ENCODE measurements at places on chromosomes 1 and 21.

- no peak overlapping the region for H3K4me3 ChIP-seq
- peak; percentile 100 for DNase-seq
- H3K4me1 ChIP-seq = peaks cover 2% of the 10 kb centered on the region
- no peak overlapping the region for H3K27ac ChIP-seq
Observed at GRCh38 chr1:21607549-21608529, 61.3 kb downstream of the RAP1GAP start.

GRCh38 chr1:245760301-245760700, 605.5 kb downstream of the KIF26B start:
- H3K4me3 ChIP-seq = no peak overlapping the region
- peaks cover 3% of the 10 kb centered on the region for H3K4me1 ChIP-seq

GRCh38 chr1:21337010-21337437, 46.8 kb upstream of the ECE1 start:
- H3K4me1 ChIP-seq = peaks cover 5% of the 10 kb centered on the region
- H3K36me3 ChIP-seq = no peaks in the 10 kb centered on the region
- H3K27me3 ChIP-seq = no peaks in the 10 kb centered on the region

GRCh38 chr1:1272341-1273208, 1.1 kb downstream of the UBE2J2 start:
- peak overlapping the region; percentile 88 for H3K4me3 ChIP-seq
- H3K27ac ChIP-seq = no peak overlapping the region
- no peaks in the 10 kb centered on the region for H3K27me3 ChIP-seq

DNA sequence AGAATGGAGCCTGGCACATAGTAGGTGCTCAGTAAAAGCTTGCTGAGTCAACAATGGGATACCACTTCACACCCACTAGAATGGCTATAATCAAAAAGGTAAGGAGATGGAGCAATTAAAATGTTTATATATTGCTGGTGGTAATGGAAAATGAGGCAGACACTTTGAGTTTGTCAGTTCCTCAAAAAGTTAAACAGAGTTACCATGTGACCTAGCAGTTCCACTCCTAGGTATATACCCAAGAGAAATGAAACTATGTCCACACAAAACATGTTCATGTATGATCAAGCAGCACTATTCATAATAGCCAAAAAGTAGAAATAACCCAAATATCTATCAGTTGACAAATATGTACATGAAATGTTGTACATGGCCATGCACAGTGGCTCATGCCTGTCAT, 74.8 kb upstream of the ECE1 start:
- no peak overlapping the region for H3K27ac ChIP-seq
- no peak overlapping the region for H3K4me3 ChIP-seq
- DNase-seq = no peak
- no peaks in the 10 kb centered on the region for H3K4me1 ChIP-seq

- H3K27me3 ChIP-seq = no peaks in the 10 kb centered on the region
- no peak overlapping the region for H3K4me3 ChIP-seq
- no peak for DNase-seq
- H3K4me1 ChIP-seq = no peaks in the 10 kb centered on the region
- no peaks in the 10 kb centered on the region for H3K36me3 ChIP-seq
Observed at GRCh38 chr1:59122527-59122926, 174.4 kb upstream of the FGGY start.

- no peaks in the 10 kb centered on the region for H3K27me3 ChIP-seq
- H3K4me3 ChIP-seq = no peak overlapping the region
- H3K4me1 ChIP-seq = no peaks in the 10 kb centered on the region
- no peaks in the 10 kb centered on the region for H3K36me3 ChIP-seq
Observed at GRCh38 chr1:199046618-199047017, 407.8 kb downstream of the PTPRC start.

- peaks cover 1% of the 10 kb centered on the region for H3K27me3 ChIP-seq
- H3K4me1 ChIP-seq = no peaks in the 10 kb centered on the region
- no peak overlapping the region for H3K4me3 ChIP-seq
- DNase-seq = no peak
- H3K27ac ChIP-seq = no peak overlapping the region
- H3K36me3 ChIP-seq = peaks cover 6% of the 10 kb centered on the region
Observed at GRCh38 chr1:84236256-84236655, 65.3 kb upstream of the SAMD13 start.

DNA sequence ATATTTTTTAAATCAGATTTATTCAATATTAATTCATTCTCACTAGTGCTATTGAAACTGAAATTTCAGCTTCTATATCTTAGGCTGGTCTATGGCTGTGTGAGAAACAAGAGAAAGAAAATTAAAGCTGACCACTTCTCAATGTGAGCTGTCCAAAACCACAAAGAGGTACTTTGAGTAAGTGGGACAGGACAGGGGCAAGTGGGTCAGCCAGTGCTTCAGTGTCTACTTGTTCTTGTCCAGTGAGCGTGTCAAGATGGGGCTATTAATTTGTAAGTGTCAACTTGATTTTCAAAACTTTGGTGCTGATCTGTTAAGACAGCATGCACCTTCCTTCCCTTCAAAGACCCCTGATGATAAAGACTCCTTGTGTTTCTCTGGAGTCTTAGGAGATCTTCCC, 533.9 kb downstream of the PLPP3 start:
- H3K27me3 ChIP-seq = no peaks in the 10 kb centered on the region
- no peaks in the 10 kb centered on the region for H3K4me1 ChIP-seq
- DNase-seq = no peak
- no peak overlapping the region for H3K27ac ChIP-seq

GRCh38 chr1:64502083-64502482, 32.2 kb downstream of the CACHD1 start:
- H3K4me1 ChIP-seq = peaks cover 27% of the 10 kb centered on the region
- no peak overlapping the region for H3K4me3 ChIP-seq
- DNase-seq = no peak
- H3K36me3 ChIP-seq = peaks cover 6% of the 10 kb centered on the region

DNA sequence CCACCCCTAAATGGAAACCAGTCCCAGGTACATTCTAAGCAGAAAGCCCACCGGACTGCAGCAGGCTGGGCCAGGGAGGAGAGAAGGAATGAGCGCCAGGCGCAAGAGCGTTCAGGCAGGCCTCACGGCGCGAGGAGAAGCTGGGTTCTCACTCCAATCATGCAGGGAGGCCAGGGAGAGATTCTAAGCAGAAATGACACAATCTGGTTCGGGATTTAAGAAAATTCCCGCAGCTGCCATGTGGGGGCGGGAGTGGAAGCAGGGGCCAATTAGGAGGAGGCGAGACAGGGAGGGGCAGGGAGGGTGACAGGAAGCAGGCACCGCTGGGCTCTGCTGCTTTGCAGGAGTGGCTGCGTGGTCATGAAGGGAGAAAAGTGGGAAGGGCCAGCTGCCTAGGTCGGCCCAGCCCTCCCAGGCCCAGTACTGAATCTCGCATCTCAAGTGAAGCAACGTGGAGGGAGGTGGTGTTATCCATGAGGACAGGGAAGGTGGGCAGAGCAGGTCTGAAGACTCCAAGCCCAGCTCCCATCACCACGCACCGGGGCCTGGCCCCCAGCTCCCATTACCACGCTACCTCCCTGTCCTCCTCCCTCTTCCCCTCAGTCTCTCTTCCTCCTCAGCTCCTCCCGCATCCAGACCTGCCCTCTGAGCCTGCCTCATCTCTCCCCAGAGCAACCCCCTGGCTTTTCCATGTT, 11.8 kb downstream of the NPHP4 start:
- no peaks in the 10 kb centered on the region for H3K36me3 ChIP-seq
- H3K27ac ChIP-seq = no peak overlapping the region
- DNase-seq = peak; percentile 66
- H3K27me3 ChIP-seq = no peaks in the 10 kb centered on the region
- peak overlapping the region; percentile 45 for H3K4me3 ChIP-seq

- no peaks in the 10 kb centered on the region for H3K27me3 ChIP-seq
- H3K27ac ChIP-seq = no peak overlapping the region
- H3K4me1 ChIP-seq = no peaks in the 10 kb centered on the region
- no peaks in the 10 kb centered on the region for H3K36me3 ChIP-seq
Observed at GRCh38 chr1:4344065-4344732, 310.2 kb upstream of the AJAP1 start.

DNA sequence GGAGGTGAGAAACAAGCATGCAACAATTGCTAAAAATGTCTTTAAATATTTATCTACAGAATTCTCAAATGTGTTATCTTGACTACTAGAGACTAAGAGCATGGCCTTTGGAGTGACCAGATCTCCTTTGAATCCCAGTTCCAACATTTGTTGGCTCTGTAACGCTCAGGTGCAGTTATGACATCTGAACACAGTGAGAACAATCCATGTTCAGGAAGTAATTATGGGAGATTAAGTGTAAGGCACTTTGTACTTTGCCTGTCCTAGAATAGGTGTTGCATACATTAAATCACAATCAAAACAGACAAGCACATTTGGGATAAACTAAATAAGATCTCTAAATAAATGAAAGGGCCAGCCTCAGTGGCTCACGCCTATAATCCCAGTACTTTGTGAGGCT, 454.5 kb downstream of the SMYD3 start:
- H3K27me3 ChIP-seq = no peaks in the 10 kb centered on the region
- no peaks in the 10 kb centered on the region for H3K4me1 ChIP-seq
- H3K4me3 ChIP-seq = no peak overlapping the region
- DNase-seq = no peak
- no peaks in the 10 kb centered on the region for H3K36me3 ChIP-seq

- no peaks in the 10 kb centered on the region for H3K36me3 ChIP-seq
- DNase-seq = peak; percentile 91
- H3K27me3 ChIP-seq = no peaks in the 10 kb centered on the region
- H3K4me1 ChIP-seq = peaks cover 3% of the 10 kb centered on the region
- H3K27ac ChIP-seq = no peak overlapping the region
Observed at GRCh38 chr1:24070821-24071393, 41.0 kb downstream of the MYOM3 start.

- no peaks in the 10 kb centered on the region for H3K27me3 ChIP-seq
- no peak for DNase-seq
- no peak overlapping the region for H3K4me3 ChIP-seq
- no peak overlapping the region for H3K27ac ChIP-seq
- 0 out of 2 replicates have a peak, but pooled peaks cover 3% of the 10 kb centered on the region for H3K4me1 ChIP-seq
Observed at GRCh38 chr1:39023140-39023539, 3.0 kb upstream of the NDUFS5 start.

DNA sequence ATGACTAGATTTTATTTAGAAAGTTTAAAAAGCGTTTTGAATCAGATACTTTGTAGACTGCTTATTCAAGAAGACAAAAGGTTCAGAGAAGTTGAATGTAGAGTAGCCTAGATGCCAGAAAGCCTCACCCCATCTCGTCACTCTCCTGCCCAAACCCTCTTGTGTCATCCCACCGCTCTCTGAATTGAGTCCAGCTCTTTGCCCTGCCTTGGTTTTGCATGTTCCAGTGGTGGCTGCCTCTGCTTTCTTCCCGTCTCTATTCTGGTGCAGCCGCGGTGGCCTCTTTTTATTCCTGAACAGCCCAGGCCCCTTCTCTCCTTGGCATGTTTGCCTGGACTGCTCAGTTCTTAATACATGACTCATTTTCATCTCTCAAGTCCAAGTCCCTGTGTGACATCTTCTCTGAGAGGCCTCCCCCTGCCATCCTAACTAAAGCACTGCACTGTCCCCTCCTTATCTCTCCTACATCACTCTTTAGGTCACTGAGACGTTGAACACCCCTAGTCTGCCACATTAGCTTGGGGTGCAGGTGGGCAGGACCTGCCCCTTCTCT, 22.9 kb downstream of the PRDM2 start:
- no peaks in the 10 kb centered on the region for H3K36me3 ChIP-seq
- peaks cover 8% of the 10 kb centered on the region for H3K4me1 ChIP-seq
- no peak overlapping the region for H3K27ac ChIP-seq
- DNase-seq = no peak
